Stimulated activated CD8-positive, alpha-beta memory T cell treated with anti-CD3 and anti-CD28 coated beads, Interleukin-7, amount 100 ng/mL, for 4 hours (primary cell): ENCODE measurements at places on chromosomes 2 and 18.

DNA sequence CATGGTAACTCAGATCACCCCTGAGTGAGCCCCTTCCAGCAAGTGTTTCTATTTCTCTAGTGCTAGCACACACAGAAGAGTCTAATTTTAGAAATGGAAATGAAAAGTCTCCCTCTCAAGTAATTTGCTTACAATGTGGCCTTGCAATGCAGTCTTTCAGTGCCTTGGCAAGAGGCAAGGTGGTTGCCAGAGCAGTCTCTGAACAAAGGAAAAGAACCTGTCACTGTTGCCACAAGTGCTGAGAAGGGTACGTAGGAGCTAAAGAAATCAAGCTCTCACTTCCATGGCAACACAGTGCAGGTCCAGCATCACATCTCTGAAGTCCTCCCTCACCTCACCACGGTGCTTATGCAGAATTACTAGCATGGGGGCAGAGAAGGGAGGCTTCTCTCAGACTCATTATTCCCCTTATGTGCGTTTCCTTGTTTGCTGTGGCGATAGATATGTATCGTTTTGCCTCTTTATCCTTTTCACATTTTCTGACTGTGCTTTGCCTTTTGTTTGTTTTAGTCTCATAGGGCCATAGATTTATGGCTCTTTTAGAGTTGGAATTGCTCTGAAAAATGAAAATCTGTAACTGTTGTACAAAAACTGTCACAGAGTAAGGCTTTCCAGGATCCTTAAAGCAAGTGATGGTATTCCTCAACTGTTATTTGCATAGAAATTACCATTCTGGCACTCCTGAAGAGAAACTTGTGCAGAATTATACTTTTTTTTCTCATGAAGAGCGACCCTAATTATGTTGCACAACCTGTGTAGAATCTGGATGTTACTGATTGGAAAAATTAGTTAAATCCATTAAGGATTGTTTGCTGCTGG is 164.8 kb downstream of the CCDC85A start:
- no peak for DNase-seq

GRCh38 chr2:2187196-2187595 is 143.9 kb downstream of the MYT1L start:
- no peak for DNase-seq

DNA sequence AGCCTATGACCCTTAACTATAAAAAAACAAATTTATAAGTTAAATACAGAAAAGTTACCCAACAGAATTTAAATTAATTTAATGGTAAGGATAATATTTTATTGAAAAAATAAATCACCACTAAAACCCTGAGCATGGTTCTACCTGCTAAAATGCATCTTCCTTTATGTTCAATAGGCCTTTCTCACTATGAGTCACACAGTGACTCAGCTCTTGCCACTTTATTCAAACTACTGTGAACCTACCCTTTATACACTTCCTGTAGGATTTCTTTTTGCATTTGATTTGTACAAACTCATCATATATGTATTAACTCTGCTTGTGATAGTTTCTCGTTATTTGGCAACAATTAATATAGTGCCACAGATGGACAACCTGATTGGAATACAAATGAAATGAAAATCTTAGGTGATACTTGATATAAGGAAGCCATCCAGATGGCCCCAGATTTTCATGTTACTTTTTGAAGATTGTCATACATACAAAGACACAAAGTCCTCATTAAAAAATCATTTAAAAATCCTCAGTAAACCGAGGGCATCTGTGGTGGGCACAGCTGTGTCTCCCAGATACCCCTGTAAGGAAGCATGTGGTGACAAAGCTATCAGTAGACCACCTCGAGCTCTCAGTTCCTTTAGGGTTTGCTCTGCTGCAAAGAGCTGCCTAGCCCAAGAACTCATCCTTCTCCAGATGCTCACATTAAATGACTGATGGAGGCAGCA is 55.2 kb upstream of the COBLL1 start:
- DNase-seq, result no peak

- DNase-seq, result no peak
Measured at GRCh38 chr2:236833501-236834073, 252.1 kb upstream of the COPS8 start.

DNA sequence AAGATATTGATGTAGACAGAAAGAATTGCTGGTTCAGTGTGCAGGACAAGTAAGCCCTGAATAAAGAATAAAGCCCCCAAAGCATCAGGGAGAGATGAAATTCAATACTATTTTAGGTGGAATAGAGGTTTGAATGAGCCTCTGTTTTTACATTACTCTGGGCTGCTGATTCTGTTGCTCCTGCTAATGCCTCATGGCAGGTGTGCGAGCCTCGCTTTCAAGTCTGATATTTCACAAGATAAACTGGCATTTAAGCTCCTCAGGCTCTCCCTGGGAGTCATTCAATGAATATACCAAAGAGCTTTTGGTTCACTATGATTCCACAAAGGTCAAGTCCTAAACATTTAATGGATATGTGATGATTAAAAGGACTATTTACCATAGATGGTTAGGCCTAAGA is 601.0 kb upstream of the SLC39A10 start:
- DNase-seq, result no peak

GRCh38 chr2:238462782-238463396 is 36.2 kb downstream of the ASB1 start:
- no peak for DNase-seq

- DNase-seq, result no peak
Measured at GRCh38 chr2:178194600-178195389, 483 bp downstream of the OSBPL6 start.

GRCh38 chr2:239349453-239350135 is 51.2 kb downstream of the HDAC4 start:
- no peak for DNase-seq

GRCh38 chr2:206296128-206296527 is 21.7 kb downstream of the ZDBF2 start:
- no peak for DNase-seq

GRCh38 chr2:135945526-135945925 is 39.9 kb downstream of the DARS1 start:
- DNase-seq, result no peak

DNA sequence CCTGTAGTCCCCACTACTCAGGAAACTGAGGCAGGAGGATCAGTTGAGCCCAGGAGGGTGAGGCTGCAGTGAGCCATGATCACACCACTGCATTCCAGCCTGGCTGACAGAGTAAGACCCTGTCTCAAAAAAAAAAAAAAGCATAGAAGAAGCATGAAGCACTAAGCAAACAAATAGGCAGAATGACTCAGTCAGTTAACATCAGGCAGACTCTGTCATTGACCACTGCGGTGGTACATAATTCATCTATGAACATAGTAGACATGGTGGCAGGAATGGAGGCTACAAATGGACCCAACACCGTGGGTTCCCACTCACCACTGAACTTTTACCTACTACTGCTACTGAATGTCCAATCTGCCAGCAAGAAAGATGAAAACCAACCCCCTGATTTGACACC is 7.6 kb upstream of the ASXL2 start:
- no peak for DNase-seq

GRCh38 chr2:143139835-143140393 is 10.7 kb downstream of the ARHGAP15 start:
- no peak for DNase-seq

- DNase-seq, result no peak
Measured at GRCh38 chr18:57352271-57352701, at the start of gene ST8SIA3. Gene ST8SIA3 (plus strand): TSS chr18:57352557. CDS start chr18:57352847, 290 bp downstream.

- no peak for DNase-seq
Measured at GRCh38 chr2:239047420-239047819, 199.5 kb downstream of the TWIST2 start.

DNA sequence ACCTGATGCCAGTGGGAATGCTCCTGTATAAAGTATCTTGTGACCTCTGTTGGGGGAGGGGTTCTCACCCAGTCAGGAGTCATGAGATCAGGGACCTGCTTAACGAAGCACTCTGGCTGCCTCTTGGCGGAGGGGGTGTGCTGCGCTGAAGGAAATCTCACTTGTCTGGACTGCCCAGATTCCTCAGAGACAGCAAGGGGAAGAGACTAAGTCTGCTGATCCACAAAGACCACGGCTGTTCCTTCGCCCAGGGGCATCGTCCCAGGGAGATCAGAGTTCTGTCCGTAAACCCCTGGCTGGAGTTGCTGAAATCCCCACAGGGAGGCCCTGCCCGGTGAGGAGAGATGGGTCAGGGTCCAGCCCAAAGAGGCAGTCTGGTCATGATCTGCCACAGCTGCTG is 168.4 kb downstream of the CCBE1 start:
- no peak for DNase-seq

DNA sequence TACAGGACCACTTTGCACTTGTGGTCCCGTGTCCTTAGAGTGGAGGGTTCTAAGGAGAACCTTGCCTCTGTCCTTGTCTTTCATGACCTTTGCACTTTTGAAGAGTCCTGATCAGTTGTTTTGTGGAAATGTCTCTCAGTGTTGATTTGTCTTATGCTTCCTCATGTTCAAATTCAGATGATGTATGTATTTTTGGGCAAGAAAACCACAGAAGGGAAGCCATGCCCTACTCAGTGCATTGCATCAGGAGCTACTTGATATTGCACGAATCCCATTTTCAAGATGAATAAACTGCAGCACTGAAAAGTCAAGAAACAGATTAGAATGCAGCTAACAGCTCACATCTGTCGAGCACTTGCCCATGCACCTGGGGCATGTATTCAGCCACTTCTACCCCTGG is 152.2 kb downstream of the INHBB start:
- DNase-seq, result no peak

DNA sequence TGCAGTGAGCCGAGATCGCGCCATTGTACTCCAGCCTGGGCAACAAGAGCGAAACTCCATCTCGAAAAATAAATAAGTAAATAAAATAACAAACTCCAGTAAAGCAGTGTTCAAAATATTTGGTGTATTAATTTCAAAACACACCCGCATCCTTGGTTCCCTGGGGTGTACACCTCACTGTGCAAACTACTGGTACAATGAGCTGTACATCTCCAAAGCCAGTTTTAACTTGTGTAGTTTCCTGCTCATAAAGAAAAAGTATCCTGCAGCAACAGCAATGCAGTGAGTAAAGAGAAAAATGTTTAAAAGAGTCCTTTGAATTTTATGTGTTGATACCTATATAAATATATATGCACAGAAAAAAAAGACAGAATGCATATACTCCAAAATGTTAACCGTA is 4.4 kb upstream of the NFE2L2 start:
- no peak for DNase-seq

GRCh38 chr2:110639972-110640371 is 37.9 kb downstream of the BUB1 start:
- no peak for DNase-seq

DNA sequence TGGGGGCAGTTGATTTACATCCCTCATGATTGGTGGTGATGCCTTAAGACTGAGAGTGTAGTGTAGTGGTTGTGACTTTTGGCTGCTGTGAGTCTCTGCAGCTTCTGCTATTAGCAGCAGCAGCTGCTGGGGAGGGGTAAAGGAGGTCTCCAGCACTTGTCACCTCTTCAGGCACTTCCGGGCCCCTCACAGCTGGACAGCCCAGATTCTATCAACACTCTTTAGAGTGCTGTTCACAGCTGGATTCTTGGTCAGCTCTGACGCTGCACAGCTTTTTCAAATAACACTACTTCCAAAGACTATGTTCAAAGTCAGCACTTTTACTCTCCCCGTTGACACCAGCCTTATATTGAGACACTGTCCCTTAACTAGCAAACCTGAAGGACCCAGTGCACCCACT is 396.0 kb downstream of the MEIS1 start:
- DNase-seq, result no peak

- no peak for DNase-seq
Measured at GRCh38 chr2:227772197-227772661, 26.5 kb downstream of the SCYGR8 start.

DNA sequence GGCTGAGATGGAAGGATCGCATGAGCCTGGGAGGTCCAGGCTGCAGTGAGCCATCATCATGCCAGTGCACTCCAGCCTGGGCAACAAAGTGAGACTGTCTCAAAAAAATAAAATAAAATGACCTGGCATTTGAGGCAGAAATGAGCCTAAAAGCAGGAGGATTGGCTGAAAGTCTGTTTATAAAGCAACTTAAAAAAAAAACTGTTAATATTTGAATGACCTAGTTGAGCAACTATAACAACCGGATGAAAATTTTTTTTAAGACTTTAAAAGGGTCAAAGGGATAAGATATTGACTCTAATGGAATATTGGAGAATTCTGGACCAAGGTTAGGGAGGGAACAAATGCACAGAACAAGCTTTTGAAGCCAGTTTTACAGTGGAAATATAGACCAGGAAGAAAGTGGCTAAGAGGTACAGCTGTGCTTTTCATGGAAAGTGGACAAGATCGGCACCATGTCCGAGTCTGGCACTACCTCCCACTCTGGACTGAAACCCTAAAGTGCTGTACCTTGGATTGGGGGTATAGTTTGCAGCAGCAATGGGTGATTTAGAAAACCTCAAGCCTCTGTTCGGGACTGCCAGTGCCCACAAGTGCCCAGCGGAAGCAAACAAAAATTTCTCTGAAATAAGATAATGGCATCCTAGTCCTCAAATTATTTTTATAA is 33.2 kb upstream of the ELAC1 start:
- DNase-seq, result no peak

- DNase-seq, result no peak
Measured at GRCh38 chr18:21100146-21100545, 11.5 kb downstream of the ROCK1 start.

GRCh38 chr2:233373316-233373715 is 19.0 kb downstream of the DGKD start:
- no peak for DNase-seq

- no peak for DNase-seq
Measured at GRCh38 chr2:56047136-56047535, 123.6 kb upstream of the EFEMP1 start.

DNA sequence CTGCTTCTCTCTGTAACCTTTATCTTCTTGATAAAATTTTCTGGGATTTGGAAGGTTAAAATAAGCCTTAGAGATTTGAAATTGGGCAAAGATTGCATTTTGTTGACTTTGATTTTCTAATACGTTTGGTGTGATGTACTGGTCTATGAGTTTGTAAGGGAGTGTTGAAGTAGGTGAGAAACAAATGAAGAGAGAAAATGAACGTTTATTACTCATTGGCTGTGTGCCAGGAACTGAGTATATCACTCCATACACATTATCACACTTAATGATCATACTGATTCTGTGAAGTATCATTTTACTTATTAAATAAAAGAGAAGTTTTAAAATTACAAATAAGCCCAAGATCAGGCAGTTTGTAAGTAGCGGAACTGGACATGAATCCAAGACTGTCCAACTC is 795.1 kb upstream of the ZEB2 start:
- DNase-seq, result no peak

DNA sequence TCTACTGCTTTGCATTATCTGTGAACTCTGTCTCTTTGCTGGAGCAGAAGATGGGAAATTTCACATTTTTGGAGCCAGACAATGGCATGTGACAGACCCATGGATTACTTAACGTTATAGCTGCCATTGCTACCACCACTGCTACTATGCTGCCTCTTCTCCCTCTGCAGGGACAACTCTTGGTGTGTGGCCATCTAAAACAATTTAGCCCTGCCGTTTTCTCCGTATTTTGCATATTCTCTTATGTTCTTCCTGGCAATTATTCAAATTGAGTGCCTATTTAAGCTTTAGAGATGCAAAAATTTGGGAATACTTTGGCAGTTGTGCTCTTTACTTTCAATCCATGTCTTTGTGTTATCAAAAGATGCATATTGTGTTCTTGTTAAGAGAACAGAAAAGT is 386.8 kb downstream of the XIRP2 start:
- no peak for DNase-seq

GRCh38 chr2:210593166-210593565 is 36.8 kb downstream of the CPS1 start:
- no peak for DNase-seq
